ENCODE measurements at places on chromosomes 12 and 14.
A peak's percentile ranks its signal among the peaks of the same experiment; 100 is the strongest.

GRCh38 chr14:105472486-105472991, 2.1 kb upstream of the CRIP2 start:
- no peak for DNase-seq

- DNase-seq, result no peak
These were observed 140.0 kb downstream of the MON2 start for GRCh38 chr12:62606654-62607053.

DNA sequence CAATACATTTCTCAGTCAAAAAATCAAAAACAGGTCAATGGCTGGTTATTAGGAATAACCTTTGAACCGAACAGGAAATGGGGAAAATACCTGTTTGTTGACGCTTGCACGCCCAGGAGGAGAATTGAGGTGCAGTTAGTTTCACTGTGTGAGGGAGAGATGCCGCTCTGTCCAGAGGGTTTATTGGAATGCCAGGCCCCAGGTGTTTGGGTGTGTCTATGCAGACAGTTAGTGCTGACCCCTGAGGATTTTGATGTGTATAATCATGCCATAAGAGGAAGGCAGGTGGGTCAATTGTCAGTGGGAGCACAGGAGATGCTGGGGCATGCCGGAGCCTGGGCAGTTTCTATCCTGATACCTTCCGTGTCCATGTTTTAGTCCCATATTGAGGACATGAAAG, 100.8 kb upstream of the DIO3 start:
- DNase-seq, result no peak

DNA sequence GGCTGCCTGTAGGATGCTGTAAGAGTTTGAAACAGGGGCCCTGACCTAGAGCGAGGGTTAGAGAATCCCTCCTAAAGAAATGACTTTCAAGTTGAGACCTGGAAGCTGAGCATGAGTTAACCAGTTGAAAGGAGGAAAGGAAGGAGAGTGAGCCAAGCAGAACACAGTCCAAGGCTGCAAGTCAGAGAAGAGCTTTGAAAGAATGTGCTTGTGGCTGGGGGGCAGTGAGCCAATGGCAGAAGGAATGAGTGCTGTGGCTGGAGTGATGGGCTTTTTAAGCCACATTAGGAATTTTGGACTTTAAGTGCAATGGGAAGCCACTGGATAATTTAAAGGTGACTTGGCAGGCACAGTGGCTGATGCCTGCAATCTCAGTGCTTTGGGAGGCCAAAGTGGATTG, 18.1 kb downstream of the CDKN1B start:
- DNase-seq, result peak; percentile 91

DNA sequence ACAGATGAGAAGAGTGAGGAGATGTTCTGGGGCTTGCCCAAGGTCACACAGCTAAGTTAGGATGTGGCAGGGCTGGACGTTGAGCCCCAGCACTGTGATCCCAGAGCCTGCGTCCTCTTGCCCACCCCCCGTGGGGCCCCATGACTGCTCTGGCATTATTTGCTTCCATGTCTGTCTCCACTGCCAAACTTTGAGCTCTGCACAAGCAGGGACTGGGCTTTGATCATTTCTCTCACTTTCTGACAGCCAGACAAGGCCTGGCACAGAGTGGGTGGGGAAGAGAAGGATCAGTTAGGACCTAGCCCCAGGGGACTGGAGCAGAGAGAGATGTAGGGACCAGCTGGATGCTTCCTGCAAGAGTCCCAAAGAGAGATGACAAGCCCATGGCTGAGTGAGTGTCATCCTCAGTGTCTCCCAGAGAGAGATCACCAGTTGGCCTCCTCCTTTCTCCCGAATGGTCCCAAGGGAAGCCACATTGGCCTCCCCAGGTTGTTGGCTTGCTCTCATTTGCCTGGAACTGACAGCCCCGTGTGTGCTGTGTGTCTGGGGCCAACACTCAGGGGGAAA, 126.7 kb upstream of the PWP1 start:
- DNase-seq, result no peak

- DNase-seq, result no peak
These were observed 84.3 kb upstream of the DIO3 start for GRCh38 chr14:101476916-101477553.
